ENCODE measurements at places on chromosomes 5 and 9.

DNA sequence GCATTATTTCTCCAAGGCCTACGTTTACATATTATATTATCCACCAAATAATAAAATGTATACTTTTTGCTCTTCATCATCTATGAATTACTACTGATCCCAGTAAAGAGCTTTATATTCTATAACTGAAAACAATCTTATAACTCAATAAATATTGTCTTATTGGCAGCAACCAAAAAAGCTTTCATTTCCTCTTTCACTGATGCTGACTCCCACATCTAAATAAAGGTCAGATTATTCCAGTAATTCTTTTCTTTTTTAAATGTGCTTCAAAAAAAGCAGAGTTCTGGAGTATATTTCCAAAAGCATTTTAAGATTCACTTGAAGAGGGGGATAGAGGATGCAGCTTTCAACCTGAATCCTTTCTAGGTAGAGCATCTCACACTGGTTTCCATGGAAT, 75.3 kb upstream of the NR4A3 start:
- no peak for DNase-seq

GRCh38 chr9:18478501-18479361, 4.8 kb downstream of the ADAMTSL1 start:
- no peak for DNase-seq

GRCh38 chr9:21399956-21400355, 9.0 kb upstream of the IFNA8 start:
- DNase-seq: no peak

- DNase-seq: no peak
These were observed 127.4 kb upstream of the IFNE start for GRCh38 chr9:21609506-21609905.

GRCh38 chr5:816176-816575, 31.6 kb upstream of the ZDHHC11B start:
- DNase-seq: no peak

DNA sequence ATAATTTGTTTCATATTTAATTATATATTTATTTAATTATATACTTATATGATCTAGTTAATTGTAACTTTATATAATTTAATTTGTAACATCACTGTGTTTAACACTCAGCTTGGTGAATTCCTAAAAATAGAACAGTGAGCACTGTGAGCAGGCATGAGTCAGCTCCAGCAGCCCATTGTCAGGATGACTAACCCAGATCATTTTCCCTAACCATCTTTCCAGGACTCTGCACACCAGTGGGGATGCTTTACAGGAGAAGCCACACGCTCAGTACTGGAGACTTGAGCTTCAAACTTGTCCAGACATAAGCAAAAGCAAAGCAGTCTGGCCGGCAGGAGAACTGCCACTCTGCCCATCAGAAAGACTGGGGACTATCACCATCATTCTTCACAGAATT, 446.2 kb upstream of the TRPC7 start:
- DNase-seq: no peak

- DNase-seq: no peak
These were observed 15.3 kb downstream of the HNRNPH1 start for GRCh38 chr5:179608131-179608581.
